ENCODE measurements at places on chromosomes 11 and 22. TPM values are rescaled to one million over a fixed set of nuclear protein-coding genes. Genes with fewer than 3 reads are reported as not detected.

The KCNJ1 gene
- total RNA-seq, result not detected

The MAJIN gene
- not detected for total RNA-seq

The PNPLA5 gene
- not detected for total RNA-seq

The MYO18B gene
- total RNA-seq, result 2.1 TPM

The E2F8 gene
- 16.7 TPM for total RNA-seq

The TRPM5 gene
- total RNA-seq, result not detected

DNA sequence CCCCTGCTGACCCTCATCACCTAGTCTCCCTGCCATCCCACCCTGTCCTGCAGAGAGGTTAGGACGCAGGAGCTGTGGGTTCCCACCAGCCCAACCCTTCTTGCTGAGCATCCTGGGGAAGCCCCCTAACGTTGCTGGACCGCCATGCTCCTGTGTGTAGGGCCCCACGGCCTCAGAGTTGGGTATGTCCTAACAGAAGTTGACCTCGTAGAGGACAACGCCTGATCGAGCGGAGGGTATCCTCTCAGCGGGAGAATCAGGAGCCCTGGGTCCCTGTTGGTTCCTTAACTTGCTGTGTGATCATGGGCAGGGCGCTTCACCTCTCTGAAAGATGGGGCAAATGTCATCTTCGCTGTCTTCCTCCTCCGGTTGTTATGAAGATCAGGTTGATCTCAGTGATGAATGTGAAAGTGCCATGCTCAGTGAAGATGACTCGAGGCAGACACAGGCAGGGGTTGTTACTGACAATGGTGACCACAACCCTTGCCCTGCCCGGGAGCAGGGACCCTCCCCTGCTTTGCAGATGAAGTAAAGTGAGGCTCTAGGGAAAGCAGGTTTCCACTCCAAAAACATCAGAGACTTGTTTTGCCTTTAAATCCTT, 19.3 kb upstream of the CD5 start:
- peaks cover 64% of the 10 kb centered on the region for H3K4me1 ChIP-seq
- H3K27ac ChIP-seq, result peak overlapping the region; percentile 99
- DNase-seq, result peak; percentile 60
- H3K4me3 ChIP-seq, result peak overlapping the region; percentile 85
- H3K27me3 ChIP-seq, result no peaks in the 10 kb centered on the region

- peak overlapping the region; percentile 46 for H3K27ac ChIP-seq
- no peak overlapping the region for H3K4me3 ChIP-seq
- no peaks in the 10 kb centered on the region for H3K27me3 ChIP-seq
- peaks cover 26% of the 10 kb centered on the region for H3K4me1 ChIP-seq
- DNase-seq, result no peak
Measured at GRCh38 chr22:22934543-22935055, 47.0 kb downstream of the IGLL5 start.

DNA sequence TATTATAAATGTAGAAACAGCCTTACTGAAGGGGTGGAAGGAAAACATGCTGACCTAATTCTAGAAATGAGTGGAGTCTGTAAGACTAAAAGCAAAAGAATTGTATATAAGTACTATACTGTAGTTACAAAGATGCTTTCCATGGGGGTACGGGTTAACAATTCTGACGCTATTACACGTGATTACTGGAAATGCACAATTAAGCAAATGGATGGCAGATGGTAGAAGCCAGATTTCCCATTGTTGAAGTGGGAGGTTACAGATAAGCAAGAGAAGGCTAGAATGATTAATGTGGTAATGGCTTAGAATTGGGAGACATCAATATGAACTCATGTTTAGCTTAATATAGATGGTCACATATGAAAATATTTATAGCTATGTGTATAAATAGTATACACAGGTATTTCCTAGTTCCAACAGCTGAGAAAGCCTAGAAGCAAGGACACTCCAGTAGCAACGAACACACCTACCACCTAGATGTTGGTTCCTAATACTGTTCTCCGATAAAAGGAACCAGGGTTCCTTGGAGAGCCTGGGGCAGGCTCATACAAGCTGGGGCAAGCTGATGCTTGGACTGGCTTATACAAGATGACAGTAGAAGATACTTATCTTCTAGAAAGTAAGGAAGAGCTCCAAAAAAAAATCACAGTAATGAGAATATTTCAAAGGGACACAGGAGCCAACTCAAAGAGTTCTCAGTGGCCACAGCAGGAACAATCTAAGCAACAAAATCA, 13.5 kb downstream of the SMC1B start:
- peaks cover 3% of the 10 kb centered on the region for H3K36me3 ChIP-seq
- H3K4me1 ChIP-seq, result no peaks in the 10 kb centered on the region
- H3K27ac ChIP-seq, result no peak overlapping the region
- no peak for DNase-seq
- no peaks in the 10 kb centered on the region for H3K27me3 ChIP-seq
- no peak overlapping the region for H3K4me3 ChIP-seq

GRCh38 chr11:102453302-102453695, 734 bp upstream of the TMEM123 start:
- no peak for DNase-seq
- peaks cover 34% of the 10 kb centered on the region for H3K36me3 ChIP-seq
- peak overlapping the region; percentile 97 for H3K27ac ChIP-seq
- H3K27me3 ChIP-seq, result no peaks in the 10 kb centered on the region
- peaks cover 62% of the 10 kb centered on the region for H3K4me1 ChIP-seq

GRCh38 chr11:134632347-134633119, 220.5 kb upstream of the B3GAT1 start:
- no peak for DNase-seq
- no peaks in the 10 kb centered on the region for H3K36me3 ChIP-seq
- H3K27ac ChIP-seq, result no peak overlapping the region

- no peak overlapping the region for H3K27ac ChIP-seq
- no peak for DNase-seq
- no peaks in the 10 kb centered on the region for H3K4me1 ChIP-seq
- no peaks in the 10 kb centered on the region for H3K27me3 ChIP-seq
Measured at GRCh38 chr11:115607621-115608221, 103.5 kb upstream of the CADM1 start.

- H3K4me1 ChIP-seq, result no peaks in the 10 kb centered on the region
- no peak overlapping the region for H3K27ac ChIP-seq
- H3K4me3 ChIP-seq, result no peak overlapping the region
- peak; percentile 12 for DNase-seq
- peaks cover 13% of the 10 kb centered on the region for H3K27me3 ChIP-seq
Measured at GRCh38 chr11:65744026-65744698, 23.6 kb upstream of the RNASEH2C start.
